ENCODE measurements at places on chromosomes 13 and 19. TPM values are rescaled to one million over a fixed set of nuclear protein-coding genes. Genes with fewer than 3 reads are reported as not detected.

ZNF681 gene
- 1.1 TPM for polyA plus RNA-seq

CERS4 gene
- 195 TPM for polyA plus RNA-seq

CEACAM3 gene
- polyA plus RNA-seq: not detected

KIR3DL3 gene
- polyA plus RNA-seq: not detected

INSL3 gene
- polyA plus RNA-seq: 0.66 TPM
